Activated B cell treated with CpG ODN at 0.5 μM for 24 hours (primary cell): ENCODE measurements at places on chromosomes 13 and 19. TPM values are rescaled to one million over a fixed set of nuclear protein-coding genes. Genes with fewer than 3 reads are reported as not detected.

Gene POU2F2
- total RNA-seq: 508 and 577 TPM in 2 replicates

Gene ZNF560
- 0.15 TPM in 1 of 2 replicates, not detected in the other for total RNA-seq

Gene ZNF468
- 28.3 and 32.9 TPM in 2 replicates for total RNA-seq

Gene MISP
- total RNA-seq: not detected in 2 replicates

Gene ERF
- 47.9 and 48.1 TPM in 2 replicates for total RNA-seq

Gene LGALS7B
- total RNA-seq: not detected in 2 replicates

Gene ATP8B3
- total RNA-seq: 2.3 and 3.9 TPM in 2 replicates

Gene DACH1
- not detected in 2 replicates for total RNA-seq

Gene CEACAM7
- not detected in 2 replicates for total RNA-seq

Gene GJA3
- total RNA-seq: 0.09 and 0.10 TPM in 2 replicates

Gene SH2D3A
- 18.7 and 22.6 TPM in 2 replicates for total RNA-seq

Gene LAIR2
- not detected in 2 replicates for total RNA-seq

Gene LILRA1
- total RNA-seq: 0.11 and 0.15 TPM in 2 replicates

Gene KLK6
- total RNA-seq: not detected in 2 replicates

Gene FOSB
- 16.8 and 20.4 TPM in 2 replicates for total RNA-seq
